ENCODE measurements at places on chromosomes 16 and 17.

DNA sequence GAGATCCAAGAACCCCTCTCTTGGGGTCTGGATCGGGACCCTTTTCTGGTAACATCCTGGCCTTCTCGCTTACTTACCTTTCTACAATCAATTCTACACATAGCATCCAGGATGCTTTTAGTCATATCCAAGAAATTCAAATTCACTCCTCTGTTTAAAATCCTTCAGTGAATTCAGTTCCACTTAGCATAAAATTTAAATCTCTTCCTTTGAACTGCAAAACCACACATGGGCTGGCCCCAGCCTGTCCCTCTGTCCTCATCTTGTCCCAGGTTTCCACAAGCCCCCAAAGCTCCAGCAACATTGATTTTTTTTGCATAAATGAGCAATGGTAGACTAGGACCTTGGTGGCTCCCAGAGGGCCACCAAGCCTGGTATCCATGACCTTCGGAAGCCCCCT is 96.4 kb upstream of the C16orf82 start:
- DNase-seq = no peak

DNA sequence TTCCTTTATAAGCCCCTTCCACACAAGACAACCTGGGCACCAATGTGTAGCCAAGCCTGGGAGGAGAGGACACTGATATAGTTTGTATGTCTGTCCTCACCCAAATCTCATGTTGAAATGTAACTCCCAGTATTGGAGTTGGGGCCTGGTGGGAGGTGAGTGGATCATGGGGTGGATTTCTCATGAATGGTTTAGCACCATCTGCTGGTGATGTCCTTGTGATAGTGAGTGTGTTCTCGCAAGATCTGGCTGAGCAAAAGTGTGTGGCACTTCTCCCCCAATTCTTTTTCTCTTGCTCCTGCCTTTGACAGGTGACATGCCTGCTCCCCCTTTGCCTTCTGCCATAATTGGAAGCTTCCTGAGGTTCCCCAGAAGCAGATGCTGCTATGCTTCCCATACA is 135.8 kb downstream of the USP31 start:
- DNase-seq = peak; percentile 7

DNA sequence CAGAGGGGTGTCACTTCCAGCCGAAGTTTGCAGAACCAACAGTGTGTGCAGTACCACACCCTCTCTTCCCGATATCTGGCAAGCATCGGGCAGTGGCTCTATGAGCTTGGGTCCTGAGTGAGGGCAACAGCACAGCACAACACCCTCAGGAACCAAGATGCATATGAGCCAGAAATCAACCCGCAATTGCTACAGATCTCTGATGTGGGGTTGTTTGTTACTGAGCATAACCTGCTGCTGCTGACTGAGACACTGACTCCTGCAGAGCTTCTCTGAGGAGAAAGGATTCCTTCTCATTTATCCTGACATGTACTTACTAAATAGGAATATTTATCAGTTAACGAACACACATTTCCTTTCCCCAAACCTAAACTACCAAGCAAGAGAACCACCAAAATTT is 218.3 kb downstream of the RBFOX3 start:
- no peak for DNase-seq

- peak; percentile 34 for DNase-seq
Measured at GRCh38 chr16:75074920-75075687, 41.5 kb downstream of the LDHD start.

GRCh38 chr17:41967921-41968578 is 1.5 kb downstream of the CNP start:
- DNase-seq = no peak

GRCh38 chr17:13477180-13477611 is 124.5 kb downstream of the HS3ST3A1 start:
- peak; percentile 86 for DNase-seq

- DNase-seq = no peak
Measured at GRCh38 chr17:73971127-73971526, 232.4 kb upstream of the RPL38 start.

GRCh38 chr17:57285701-57286100 is 29.4 kb downstream of the MSI2 start:
- DNase-seq = no peak

DNA sequence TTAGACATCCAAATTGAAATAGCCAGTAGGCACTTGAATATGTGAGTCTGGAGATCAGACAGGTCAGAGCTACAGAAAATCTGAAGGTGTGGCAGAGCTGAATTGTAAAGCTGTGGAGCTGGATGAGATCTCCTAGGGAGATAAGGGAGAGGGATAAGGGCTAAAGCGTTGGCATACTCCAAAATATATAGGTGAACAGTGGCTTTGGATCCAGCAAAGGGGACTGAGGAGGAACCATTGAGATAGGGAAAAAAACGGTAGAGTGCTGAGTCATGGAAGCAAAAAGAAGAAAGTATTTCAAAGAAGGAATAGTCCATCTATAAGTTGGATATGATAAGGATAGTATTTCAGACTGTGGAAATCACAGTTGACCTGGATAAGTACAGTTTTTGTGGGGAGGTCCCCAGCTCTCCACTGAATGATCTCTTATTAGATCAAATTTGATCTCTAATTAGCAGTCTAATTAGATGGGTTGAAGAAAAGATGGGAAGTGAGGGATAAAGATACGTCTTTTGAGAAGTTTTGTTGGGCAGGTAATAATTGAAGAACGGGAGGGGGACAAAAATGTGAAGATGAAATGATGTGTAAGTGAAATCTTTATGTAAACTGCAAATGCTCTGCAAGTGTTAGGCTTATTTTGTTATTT is 587 bp upstream of the DBF4B start:
- peak; percentile 7 for DNase-seq

GRCh38 chr17:7440113-7440833 is 961 bp downstream of the FGF11 start:
- no peak for DNase-seq
